ENCODE measurements at places on chromosomes 7 and 10. TPM values are rescaled to one million over a fixed set of nuclear protein-coding genes. Genes with fewer than 3 reads are reported as not detected.

- DNase-seq: no peak
These were observed 191.7 kb upstream of the C7orf33 start for GRCh38 chr7:148398844-148399365.

The GPAM gene
- polyA plus RNA-seq: 11.1 TPM

The PRKCQ gene
- 18.1 TPM for polyA plus RNA-seq

The LRRD1 gene
- polyA plus RNA-seq: 0.19 TPM
